ENCODE measurements at places on chromosomes 12 and 14.

- DNase-seq, result peak; percentile 51
These were observed 23.7 kb upstream of the IFT81 start for GRCh38 chr12:110100315-110100970.

DNA sequence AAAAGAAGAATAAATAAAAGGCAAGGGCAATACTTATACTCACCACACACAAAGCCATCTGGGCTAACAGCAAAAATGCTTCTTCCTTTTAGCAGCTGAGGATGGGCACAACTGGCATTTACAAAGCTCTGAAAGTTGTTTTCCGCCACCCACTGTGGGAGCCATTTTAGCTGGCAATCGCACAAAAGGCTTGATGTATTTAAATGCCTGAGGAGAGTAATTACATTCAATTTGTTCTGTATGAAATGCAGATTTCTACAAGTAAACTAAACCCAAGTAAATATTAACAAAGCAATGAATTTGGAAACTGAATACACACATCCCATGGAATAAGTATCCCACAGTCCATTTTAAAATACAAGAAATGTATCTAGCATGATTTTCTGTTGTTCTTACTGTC lies 37.5 kb downstream of the LRIG3 start:
- DNase-seq, result no peak

DNA sequence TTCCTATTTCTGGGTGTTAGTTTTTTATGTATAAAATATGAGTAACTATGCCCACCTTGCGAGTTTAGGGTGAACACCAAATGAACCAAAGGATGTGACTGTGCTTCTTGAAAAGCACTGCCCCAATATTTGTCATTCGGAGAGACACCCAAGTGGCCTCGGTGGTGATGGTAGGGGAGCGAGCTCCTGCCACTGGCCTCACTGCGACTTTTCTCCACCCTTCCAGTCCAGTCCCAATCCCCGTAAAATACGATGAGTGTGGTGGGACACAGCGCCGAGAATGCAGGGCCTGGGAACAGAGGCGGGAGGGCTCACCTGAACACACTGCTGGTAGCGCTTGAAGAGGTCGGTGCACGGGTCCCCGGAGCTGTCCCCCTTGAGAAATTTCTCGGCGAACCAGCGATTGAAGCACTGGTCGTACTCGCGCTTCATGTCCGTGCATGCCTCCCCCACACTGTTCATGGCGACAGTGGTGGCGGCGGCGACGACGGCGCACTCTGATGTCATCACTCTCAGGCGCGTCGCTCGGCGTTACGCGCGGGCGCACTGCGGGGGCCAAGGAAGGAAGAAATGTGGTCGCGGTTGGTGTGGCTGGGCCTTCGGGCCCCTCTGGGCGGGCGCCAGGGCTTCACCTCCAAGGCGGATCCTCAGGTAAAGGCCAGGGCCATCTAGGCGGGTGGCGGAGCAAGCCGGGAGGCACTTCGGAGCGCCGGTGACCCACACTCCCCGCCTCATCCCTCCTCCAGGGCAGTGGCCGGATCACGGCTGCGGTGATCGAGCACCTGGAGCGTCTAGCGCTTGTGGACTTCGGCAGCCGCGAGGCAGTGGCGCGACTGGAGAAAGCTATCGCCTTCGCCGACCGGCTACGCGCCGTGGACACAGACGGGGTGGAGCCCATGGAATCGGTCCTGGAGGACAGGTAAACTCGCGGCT lies at the start of the genes GATC and TRIAP1:
Gene GATC, plus strand, starts transcription at position 534 of the 933 bp plus-strand sequence. Its CDS starts 37 bp downstream, at position 571.
Gene TRIAP1, minus strand, starts transcription at position 474 of the 933 bp plus-strand sequence. Its CDS starts 12 bp downstream, at position 462.
- peak; percentile 75 for DNase-seq

- DNase-seq, result no peak
These were observed 3.9 kb downstream of the ENTPD5 start for GRCh38 chr14:74015176-74015575.

- no peak for DNase-seq
These were observed 456.9 kb upstream of the TMEM132C start for GRCh38 chr12:127810041-127810440.

DNA sequence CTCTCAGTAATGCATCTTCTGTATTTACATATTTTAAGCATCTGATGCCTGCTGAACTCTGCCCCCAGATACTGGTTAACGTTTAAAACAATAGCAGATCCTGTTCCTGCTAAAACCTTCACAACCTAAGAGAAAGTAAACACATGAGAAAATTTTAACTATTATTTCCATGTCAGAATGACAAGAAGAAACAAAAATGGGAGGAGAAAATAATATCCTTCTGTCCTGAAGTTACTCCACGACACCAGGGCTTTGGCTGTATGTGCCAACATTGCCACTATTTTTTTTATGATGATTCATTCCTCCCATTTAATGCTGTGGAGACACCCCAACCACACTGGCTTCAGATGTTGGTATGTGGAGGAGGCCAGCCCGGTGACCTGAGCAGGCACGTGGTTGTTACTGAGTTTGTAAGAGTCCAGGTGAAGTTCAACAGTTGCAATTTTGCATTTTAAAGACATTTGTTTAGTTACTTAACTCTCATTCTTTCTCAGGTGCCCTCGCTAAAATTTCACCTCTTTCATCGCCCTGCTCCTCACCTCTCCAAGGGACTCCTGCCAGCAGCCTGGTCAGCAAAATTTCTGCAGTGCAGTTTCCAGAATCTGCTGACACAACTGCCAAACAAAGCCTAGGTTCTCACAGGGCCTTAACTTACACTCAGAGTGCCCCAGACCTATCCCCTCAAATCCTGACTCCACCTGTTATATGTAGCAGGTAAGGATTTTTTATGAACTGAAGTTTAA lies 65.5 kb upstream of the SLCO1C1 start:
- no peak for DNase-seq

DNA sequence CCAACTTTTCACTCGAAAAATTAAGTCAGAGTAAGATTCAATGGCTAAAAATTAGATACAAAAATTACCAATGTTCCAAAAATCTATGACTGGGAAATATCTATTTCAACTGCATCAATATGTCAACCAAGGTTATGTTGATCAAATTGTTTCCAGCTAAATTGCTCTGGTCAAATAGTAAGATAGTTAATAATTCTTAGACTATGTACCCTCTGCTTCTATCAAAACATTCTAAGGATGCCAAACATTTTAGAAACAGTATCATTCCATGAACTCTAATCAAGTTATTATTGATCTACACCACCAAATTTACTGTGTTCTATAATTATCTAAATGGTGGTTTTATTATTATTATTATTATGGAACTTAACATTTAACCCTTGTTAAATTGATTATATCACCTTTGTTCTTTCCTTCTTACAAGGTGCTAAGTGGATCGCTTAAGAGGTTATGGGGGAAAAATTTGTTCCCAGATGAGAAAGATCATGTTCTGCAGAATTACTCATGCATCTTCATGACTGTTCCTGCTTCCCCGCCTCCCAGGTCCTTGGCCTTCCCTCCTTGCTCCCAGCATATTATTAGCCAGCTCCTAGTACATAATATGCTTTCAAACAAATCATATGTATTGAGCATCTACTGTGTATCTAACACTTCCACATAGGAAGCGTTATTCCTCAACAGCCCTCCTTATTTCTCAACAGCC lies 240.5 kb upstream of the KRR1 start:
- no peak for DNase-seq

GRCh38 chr12:107125833-107126232 lies 32.5 kb upstream of the CRY1 start:
- no peak for DNase-seq

- DNase-seq, result no peak
These were observed 134.2 kb downstream of the BICD1 start for GRCh38 chr12:32240831-32241230.

DNA sequence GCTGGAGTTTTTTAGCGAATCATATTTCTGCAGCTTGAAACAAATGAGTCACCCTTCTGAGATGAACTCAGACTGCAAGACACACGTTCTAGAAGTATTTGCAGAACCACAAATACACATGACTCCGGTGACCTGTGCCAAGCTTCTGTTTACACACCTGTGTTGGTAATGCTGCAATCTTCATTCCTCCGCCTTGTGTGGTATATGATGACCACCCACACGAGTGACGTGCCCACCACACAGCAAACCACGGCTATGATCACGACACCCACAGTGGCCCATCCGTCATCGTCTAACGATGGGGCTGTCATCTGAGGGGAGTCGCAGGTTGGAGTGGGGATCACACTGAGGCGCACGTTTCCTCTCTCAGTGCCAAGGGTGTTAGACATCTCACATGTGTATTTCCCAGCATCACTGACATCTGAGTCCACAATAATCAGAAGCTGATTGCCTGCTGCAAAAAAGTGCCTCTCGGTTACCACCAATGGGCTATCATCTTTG lies 43.0 kb downstream of the LRIG3 start:
- no peak for DNase-seq

All from effector memory CD4-positive, alpha-beta T cell (primary cell).